ENCODE measurements at places on chromosomes 6 and 20.

DNA sequence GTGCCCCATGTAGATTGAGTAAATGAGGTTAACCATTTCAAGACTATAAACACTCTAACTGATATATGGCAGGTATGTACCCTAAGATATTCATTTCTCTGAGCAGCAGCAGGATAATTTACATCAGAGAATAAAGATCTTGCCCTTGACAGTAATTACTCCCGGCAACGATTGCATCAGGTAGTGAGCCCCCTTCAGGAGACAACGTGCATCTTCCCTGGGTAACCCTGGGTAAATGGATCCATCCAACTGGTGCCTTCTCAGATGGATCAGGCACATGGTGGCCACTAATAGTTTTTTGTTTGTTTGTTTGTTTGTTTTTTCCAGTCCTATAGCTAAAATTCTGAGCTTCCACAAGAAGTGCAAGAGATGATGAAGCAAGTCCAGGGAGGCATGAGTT, 469.4 kb upstream of the SLC35B3 start:
- no peak for DNase-seq

DNA sequence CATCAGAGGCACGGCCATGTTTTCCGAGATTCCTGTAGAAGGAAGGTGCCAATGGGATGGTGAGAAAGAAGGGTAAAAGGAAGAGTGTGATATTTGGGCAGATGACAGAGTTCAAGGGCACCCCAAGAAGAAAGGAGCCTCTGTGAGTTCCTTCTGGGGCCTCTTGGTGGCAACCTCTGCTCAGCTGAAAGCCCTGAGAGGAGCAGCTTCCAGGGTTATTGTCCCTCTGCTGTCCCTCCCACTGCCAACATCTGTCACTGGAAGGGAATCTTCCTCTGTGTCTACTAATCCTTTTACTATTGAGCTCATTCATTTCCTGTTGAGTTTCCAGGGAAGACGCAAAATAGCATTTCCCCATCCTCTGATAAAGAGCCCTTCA, 40.0 kb upstream of the KCNK16 start:
- no peak for DNase-seq

- peak; percentile 17 for DNase-seq
Measured at GRCh38 chr20:43658723-43659419, 8.0 kb upstream of the MYBL2 start.

DNA sequence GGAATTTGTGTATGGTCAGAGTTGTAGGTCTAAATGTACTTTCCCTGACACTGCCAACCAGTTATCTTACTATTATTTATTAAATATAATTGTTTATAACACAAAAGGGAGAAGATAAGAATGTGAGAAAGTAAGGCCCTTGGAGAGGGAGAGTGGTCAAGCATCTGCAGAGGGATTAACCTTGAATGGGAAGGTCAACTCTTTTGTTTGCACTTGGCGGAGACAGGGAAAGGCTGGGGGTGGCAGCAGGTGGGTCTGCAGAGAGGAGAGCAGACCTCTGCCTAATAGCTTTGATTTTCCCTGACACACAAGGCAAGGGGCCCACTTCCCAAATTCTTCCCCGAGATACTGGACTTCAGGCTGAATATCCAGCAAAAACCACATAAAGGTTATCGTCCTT, 4.2 kb downstream of the LRP11 start:
- no peak for DNase-seq

GRCh38 chr6:456358-456867, 64.9 kb downstream of the IRF4 start:
- no peak for DNase-seq

- DNase-seq: no peak
Measured at GRCh38 chr20:3681931-3682781, at the start of gene ADAM33. TSS of gene ADAM33 (minus strand) at chr20:3682010. CDS start at chr20:3682004, 6 bp downstream.

DNA sequence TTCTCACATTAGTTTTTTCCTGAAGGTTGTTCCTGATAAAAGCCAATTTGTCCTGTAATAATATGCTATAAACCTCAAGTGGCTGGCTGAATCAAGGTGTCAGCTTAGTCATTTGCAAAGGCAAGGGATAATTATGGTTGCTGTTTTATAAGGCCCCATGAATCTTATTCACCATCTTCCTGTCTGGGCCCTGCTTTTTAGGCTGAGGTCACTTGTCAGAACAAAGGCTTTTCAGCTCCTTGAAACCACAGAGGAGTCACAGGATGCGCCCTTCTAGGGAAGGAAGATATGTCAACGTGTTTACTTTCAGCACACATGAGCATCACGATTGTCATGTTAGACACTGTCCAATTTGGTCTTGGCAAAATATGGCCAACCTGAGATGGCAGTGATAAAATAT, 64.8 kb upstream of the NAA20 start:
- DNase-seq: peak; percentile 21
